Activated T-helper 1 cell treated with anti-CD3 and anti-CD28 coated beads, Interleukin-2, amount 50 U/mL, for 16 hours (primary cell): ENCODE measurements at places on chromosomes 1 and 21.

DNA sequence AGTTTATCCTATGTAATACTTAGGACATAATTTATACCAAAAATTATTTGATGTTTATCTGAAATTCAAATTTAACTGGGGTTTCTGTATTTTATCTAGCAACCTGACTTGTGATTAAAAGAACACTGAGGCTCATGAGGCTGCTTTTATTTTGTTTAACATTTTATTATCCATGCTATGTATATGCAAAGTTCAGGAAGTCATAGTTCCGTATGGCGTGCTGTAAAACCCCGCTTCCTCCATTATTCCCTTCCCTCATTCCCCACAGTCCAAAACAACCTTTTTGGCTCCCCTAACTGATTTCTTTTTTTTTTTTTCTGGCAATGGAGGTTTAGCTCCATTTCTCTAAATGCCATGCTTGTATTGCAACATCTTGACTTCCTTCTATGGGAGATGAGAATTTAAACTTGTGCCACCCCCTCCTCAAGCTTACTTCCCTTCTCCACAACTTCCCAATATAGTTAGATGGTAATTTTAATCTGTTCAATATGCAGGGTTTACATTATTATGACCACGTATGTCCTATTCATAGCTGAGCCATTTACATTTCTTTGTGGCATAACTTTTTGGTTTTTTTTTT is 138.0 kb upstream of the DNAH14 start:
- no peak for DNase-seq

DNA sequence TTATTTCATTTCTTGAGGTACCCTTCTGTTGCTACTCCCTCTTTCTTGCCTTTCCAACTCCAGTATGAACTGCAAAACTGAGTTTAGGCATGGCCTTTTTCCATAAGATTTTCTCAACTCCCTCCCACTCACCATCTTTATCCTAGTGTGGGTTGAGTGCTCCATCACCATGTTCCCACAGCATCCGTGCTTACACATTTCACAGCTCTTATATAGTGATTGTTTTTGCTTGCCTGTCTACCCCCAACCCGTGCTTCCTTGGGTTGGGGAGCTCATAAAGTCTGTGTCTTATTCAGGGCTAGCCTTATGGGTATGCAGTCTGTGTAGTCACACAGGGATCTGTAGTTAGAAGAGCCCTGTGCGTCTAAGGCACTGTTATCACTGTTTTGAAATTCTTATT is 68.2 kb upstream of the CCDC190 start:
- no peak for DNase-seq

GRCh38 chr1:36217670-36218069 is 6.6 kb upstream of the THRAP3 start:
- no peak for DNase-seq

GRCh38 chr1:44603718-44604117 is 70.6 kb downstream of the TMEM53 start:
- DNase-seq, result no peak

GRCh38 chr1:33178836-33179439 is 2.9 kb downstream of the TRIM62 start:
- no peak for DNase-seq

- no peak for DNase-seq
These were observed 28.9 kb upstream of the FAM163A start for GRCh38 chr1:179714159-179714558.

- peak; percentile 32 for DNase-seq
These were observed 5.8 kb upstream of the MX1 start for GRCh38 chr21:41419921-41420862.

DNA sequence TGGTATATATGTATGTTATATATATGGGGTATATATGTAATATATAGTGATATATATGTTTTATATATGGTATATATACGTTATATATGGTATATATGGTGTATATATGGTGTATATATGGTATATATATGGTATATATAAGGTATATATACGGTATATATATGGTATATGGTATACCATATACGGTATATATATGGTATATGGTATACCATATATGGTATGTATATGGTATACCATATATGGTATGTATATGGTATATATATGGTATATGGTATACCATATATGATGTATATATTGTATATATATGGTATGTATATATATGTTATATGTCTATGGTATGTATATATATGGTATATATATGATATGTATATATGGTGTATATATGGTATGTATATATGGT is 447.7 kb upstream of the USP24 start:
- no peak for DNase-seq

DNA sequence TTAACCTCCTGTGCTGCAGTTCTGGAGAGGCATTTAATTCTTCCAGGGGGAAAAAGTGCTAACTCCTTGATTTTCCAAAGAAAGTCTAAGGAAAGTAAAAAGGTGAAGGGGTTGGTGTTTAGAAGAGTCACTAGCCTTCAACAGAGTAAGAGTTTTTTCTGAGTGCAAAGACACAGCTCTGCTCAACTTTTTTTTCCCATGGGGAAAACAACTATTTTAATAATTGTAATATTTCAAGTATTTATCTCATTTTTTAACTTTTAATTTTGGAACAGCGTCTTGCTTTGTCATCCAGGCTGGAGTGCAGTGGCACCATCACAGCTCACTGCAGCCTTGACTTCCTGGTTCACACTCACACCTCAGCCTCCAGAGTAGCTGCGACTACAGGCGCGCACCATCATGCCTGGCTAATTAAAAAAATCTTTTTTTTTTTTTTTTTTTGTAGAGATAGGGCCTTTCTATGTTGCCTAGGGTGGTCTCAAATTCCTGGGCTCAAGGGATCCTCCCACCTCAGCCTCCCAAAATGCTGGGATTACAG is 202.6 kb downstream of the APP start:
- DNase-seq, result no peak

DNA sequence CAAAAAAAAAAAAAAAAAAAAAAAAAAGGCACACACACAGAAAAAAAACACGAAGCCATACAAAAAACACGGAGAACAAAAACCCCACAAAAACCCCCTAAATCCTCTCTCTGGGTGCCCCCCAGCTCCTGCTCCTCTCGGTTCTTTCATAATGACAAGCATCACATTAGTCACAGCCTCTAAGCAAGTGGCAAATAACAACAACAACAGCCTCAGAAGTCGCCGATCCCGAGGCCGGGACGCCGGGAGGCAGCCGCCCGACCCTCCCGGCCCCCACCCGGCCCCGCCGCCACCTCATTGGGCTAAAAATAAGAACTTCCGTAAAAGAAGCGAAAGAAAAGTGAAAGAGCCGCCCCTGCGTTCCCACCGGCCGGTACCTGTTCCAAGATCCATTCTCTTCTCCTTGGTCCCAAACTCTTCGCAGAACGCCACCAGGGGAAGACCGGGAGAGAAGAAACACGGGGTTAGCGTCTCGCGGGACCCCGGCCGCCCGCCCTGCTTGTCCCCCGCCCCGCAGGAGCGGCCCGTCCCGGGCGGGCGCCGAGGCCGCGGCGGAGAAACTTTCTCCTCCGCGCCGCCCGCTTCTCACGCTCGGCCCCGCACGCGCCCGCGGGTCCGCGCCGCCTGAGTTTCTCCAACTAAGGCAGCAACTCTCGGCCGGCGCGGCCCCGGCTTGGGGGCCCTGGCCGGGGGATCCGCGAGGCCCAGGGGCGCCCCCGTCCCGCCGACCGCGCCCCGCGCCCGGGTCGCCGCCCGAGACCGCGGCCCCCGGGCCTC is 102.8 kb downstream of the CASZ1 start:
- peak; percentile 11 for DNase-seq

- DNase-seq, result no peak
These were observed 2.4 kb downstream of the LSS start for GRCh38 chr21:46226146-46226545.

DNA sequence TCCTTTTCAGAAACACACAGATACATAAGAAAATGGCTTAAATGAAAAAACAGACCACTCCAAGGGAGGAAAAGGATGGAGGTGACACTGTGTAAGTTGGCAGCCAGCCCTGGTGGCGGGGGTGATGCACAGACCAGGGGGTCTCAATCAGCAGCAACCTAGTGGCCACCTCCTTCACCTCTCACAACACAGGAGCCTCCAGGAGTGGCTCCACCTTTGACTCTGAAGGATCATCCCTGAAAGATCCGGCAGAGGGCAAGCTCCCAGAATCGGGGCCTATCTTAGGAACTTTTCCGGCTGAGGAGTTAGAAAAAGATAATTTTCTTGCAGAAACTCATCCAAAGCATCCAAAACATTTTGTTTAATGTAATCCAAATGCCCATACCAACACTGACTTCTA is 51.2 kb upstream of the SMYD2 start:
- DNase-seq, result no peak

DNA sequence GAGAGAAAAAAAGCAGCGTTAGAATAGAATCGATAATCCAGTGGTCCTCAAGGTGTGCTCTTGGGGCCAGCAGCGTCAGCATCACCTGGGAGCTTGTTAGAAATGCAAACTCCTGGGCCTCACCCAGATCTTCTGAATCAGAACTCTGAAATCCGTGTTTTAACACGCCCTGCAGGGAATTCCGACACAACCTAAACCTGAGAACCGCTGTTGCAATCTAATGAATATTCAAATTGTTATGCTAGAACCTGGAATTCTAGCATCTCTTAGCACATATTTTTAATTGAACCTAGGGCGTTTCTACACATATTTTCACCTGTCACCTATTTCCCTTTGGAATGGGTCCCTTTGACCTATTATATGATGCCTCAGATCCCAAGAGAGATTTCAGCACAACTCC is 175.7 kb downstream of the PSMG1 start:
- no peak for DNase-seq

DNA sequence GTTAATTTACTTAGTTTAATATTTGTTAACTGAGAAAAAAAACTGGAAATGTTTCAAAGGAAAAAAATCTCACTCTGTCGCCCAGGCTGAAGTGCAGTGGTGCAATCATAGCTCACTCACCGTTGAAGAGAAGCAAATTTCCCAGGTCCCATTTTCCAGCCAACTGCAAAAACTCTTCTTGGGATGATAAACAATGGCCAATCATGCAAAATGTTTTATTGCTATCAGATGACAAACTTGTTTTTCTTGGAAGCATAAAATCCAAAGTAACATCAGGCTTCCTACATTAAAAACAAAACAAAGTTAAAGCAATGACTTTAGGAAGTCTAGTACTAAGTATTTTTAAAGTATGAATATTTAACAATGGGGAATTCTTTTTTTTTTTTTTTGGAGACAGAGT is 84.9 kb downstream of the LYST start:
- DNase-seq, result no peak

DNA sequence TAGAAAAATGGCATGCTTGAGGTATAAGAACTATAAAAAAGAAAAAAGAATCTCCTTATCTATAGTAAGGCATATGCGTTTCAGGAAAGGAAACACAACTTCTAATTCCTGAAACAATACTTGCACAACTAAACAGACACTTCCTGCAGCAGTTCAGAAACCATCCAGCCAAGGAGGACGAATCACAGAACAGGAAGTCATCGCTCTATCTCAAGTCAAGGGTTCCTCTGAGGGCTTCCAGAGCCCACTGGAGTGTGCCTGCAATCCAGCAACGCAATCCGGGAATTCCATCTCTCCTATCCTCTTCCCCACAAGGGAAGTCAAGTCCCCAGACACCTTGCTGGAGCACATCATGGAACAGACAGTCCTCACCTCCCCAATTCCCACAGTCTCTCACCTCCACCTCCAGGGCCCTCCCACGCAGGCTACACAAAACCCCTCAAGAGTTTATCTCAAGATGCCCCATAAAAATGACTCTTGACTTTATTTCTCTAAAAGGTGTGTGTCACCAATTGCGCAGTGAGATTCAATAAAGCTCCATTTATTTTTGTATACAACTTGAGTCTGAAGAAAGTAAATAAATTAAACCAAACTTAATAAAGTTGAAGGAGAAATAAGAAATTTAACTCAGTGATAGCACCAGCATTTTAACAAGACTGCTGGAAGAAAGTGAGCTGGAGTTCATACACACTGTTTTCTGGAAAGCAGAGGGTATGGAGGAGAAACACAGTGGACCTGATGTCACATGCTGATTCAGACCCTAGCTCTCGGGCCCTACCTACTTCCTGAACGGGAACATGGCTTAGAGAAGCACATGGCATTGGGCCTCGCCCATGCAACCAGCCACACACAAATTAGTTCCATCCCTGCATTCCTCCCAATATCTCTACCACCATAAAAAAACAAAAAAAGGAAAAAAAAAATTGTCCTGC is 39.9 kb downstream of the SIPA1L2 start:
- no peak for DNase-seq

GRCh38 chr1:164842870-164843269 is 283.9 kb downstream of the PBX1 start:
- no peak for DNase-seq

DNA sequence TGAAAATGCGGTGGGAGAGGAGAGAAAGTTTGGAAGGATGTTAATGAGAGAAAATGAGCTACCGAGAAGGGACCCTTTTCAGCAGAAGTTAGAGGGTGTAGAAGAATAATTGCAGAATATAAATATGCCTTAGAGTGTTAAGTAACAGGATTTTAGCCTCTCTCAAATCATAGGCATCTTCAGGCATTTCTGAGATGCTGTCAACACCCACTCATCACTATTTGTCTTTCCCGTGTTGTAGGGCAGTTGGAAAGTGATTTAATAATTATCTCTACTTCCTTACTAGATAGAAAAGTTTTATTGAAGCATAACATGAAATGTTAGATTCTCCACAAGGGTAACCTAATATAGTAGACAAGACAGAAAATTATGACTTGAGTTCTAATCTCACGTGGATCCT is 96.4 kb upstream of the RGS4 start:
- DNase-seq, result no peak

DNA sequence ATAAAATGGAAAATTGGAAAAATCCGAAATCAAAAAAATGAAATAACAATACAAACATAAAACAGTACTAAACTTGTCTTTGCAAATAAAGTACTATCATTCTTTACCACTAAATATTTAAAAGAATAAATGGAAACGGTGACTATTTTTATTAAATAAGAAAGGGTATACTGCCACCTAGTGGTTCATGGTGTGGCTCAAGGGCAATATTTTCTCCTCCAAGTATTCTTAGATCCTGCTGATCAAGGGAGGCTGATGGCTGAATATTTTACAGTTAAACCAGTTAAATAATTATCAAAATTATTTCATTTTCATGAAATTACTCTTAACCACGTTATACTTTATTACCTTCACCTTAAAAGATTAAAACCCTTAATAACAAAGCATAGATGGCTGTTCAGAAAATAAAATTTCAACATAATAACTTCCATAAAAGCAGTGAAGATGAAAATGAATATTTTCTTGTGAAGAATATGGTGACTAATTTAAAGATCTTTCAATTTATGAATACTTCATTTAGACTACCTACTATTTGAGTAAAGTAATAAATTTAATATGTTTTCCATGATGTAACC is 1793.9 kb downstream of the NCAM2 start:
- no peak for DNase-seq

DNA sequence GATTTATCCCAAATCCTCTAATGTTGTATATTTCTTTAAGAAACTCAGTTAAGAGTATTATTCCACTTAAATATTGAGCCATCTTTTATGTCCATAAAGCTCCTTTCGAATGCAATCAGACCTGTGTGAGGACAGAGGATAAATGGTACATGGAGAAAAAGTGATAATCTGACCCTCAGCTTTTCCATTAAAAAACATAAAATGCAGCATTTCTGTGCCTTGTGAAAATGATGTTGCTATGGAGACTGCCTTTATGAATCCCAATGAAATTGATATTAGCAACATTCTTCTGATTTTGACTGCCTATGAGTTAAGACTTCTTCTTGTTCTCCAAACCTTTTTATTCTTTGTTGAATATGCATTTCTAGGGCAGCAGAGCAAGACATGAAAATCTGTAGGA is 44.1 kb upstream of the CYYR1 start:
- DNase-seq, result no peak

GRCh38 chr1:47229886-47230691 is 1.9 kb downstream of the TAL1 start:
- no peak for DNase-seq

GRCh38 chr1:117295001-117295400 is 72.2 kb upstream of the MAN1A2 start:
- no peak for DNase-seq
